ENCODE measurements at places on chromosomes 7 and 10.

DNA sequence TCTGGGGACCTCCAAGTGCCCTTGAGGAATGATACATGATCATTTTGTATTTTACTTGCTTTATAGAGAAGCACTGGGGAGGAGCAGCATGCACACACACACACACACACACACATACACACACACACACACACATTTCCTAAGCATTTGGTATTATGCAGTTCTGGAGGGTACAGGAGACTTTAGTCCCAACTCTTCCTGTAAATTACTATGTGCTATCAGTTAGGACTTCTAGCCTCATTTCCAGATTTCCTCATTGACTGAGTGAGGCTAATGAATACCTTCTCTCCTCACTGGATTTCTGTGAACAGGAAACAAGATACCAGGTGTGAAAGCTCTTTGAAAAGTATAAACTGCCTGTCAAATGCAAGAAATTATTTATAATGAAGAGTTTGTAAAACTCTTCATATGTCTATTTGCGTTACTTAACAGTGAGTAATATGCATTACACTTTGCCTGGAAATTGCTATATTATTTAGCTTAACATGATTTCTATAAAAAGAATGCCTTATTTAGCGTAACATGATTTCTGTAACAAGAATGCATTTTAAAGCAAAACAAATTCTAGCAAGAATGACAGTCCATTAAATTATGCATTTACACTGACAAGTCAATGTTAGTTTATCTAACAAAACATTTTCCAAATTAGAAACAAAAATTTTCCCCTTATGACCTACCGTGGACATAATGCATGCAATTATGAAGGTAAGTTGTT lies 34.2 kb downstream of the ACTA2 start:
- DNase-seq = no peak

GRCh38 chr10:58335306-58336005 lies 650 bp downstream of the UBE2D1 start:
- DNase-seq = no peak

DNA sequence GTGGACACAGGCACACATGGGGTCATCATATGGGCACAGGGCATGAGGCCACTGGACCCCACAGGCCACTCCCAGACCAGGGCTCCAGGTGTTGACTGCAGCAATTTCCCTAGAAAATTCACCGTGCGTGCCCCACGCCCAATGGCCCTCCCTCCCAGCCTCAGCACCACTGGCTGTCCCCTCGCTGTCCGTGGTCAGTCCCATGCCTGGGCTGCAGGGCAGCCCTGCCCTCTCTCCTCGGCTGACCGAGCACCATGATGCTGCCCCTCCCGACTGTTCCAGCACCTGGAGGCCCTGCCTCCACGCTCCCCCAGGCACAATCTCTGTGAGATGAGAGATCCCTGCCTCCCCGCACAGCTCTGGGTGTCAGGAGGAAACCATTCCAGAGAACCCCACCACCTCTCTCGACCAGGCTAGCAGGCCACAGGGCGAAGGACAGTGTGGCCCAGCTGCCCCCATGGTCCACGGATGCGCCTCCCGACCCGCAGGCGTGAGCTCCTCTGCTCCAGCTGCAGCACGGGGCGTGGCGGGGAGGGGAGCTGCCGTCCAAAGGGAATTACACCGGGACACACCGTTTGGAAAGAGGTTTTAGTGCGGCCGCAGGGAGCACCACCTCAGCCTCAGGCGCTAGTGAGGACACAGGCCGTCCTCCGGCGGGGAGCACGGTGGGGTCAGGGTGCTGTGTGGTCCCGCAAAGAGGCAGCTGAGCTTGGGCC lies 12.6 kb downstream of the NUDT1 start:
- DNase-seq = no peak

- no peak for DNase-seq
Observed at GRCh38 chr7:47724335-47724982, 142.5 kb upstream of the TNS3 start.

DNA sequence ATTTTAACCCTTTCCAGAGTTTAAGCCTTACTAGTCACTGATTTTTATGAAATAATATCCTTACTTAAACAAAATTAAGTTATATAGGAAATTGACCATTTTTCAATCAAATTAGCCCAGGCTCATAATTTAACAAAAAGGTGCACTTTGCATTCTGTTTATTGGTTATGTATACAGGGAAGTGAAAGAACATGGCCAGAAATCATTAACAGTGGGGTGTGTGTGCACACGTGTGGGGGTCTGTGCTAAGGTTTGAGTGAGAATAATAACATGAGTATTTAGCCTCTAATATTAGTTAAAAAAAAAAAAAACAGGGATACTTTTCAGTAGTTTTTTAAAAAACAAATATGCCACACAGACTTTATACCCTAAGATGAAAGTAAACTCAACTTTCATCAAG lies 510.5 kb upstream of the PFKP start:
- no peak for DNase-seq

GRCh38 chr10:70780370-70780760 lies 4.8 kb downstream of the TBATA start:
- no peak for DNase-seq

GRCh38 chr7:110058401-110058800 lies 1032.5 kb upstream of the LRRN3 start:
- no peak for DNase-seq

GRCh38 chr10:49226594-49226993 lies 38.4 kb upstream of the TMEM273 start:
- DNase-seq = no peak

GRCh38 chr7:137399827-137400823 lies 56.6 kb upstream of the PTN start:
- DNase-seq = no peak

DNA sequence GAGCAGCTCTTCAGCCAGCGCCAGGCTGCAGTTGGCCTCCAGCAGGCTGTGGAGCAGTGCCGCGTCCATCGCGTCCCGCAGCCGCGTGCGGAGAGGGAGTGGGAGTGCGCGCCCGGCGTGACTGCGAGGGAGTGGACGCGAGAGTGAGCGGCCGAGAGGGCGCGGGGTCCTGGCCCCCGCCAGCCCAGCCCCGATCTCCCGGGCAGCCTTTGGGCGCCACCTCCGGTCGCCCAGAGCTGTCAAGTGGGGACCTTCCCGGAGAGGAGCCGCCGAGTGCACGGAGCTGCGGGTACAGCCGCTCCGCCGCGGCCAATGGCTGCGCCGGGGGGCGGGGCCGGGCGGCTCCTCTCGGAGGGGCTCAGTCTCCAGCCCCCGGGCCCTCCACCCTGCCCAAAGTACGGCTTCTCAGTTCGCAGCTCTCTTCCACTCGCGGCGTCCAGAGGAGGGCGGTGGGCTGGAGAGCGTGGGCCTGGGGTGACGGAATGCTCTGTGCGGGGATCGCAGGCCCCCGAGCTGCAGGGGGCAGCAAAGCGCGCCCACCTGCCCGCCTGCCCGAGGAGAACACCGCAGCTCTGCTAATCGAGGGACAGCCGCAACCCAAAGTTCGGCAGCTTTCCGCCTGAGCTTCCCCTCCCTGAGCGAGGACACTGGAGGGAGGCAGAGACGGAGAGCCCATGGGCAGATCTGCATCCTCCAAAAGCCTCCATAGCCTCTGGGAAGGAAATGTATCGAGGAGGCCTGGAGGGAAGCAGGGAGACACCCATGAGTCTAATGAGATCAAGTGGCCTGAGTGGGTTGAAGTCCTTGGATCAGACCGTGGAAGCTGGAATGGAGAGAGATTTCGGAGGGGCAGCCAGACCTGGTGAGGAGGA lies at the start of gene CRHR2:
Gene CRHR2, minus strand, starts transcription at position 245 of the 872 bp plus-strand sequence. Its CDS starts 176 bp downstream, at position 69.
- peak; percentile 13 for DNase-seq

GRCh38 chr7:1806354-1806753 lies 136.3 kb downstream of the ELFN1 start:
- no peak for DNase-seq

DNA sequence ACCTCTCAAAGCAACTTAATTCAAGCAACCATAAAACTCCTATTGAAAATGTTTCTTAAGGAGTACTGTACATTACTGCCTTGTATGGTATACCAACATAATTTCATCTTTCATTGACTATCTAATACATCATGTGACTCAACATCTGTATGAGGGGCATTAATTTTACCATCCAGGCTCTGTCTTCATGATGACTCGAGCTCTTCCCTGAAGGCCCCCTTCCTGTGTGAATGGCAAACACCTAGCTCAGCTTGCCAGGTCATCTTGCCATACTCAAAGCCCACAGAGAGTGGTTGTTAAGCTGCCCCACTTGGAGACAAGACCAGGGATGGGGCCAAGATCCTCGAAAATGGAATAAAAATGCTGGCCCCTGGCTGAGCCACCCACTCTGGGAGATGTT lies 82.4 kb downstream of the SGMS1 start:
- no peak for DNase-seq

GRCh38 chr10:52053497-52053896 lies 260.6 kb upstream of the DKK1 start:
- DNase-seq = no peak

DNA sequence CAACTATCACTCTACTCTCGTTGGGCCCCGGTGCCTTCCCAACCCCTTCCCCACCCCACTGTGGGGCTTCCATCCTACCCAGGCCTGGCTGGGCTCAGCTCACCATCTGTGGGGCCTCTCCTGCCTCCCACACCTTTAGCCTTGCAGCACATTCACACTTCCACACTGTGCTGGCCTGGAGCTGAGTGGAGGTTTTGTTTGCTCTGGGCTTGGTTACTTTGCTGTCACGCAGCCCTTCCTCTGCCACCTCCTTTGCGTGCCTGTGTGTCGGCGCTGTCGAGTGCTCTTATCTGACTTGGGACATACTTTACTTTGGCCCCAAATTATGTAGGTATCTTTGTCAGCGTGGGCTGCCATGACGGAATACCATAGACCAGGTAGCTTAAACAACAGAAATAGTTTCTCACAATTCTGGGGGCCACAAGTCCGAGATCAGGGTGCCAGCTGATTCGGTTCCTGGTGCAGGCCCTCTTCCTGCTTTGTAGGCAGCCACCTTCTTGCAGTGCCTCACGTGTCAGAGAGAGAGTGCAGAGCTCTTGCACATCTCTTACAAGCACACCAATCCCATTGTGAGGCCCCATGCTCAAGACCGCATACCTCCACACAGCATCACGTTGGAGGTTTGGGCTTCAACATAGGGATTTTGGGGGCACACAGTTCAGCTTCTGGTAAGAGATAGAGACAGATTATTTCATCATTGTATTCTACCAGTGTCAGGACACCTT lies 89.0 kb downstream of the CUL1 start:
- no peak for DNase-seq

DNA sequence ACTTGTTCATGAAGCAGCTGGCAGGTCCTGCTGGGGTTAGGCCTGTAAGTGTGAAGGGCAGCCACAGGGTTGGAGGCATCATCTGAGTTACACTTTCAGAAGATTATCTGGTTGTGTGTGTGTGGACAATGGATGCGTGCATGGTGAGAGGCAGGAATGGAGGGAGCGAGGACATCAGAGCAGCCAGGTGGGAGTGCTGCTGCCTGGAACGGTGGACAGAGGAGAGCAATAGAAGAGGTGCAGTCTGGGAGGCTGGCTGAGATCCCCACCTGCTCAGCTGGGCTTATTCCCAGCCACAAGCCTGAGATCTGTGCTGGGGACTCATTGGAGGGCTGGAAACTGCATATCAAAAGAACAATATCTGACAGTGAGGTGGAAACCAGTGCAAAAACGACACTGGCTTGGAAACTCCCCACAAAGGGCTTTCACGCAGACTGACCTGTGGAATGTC lies 17.9 kb downstream of the ZNF488 start:
- DNase-seq = no peak

- DNase-seq = no peak
Observed at GRCh38 chr10:60573336-60573735, 183.7 kb upstream of the ANK3 start.

- DNase-seq = no peak
Observed at GRCh38 chr7:92671505-92672169, 81.4 kb upstream of the FAM133B start.

DNA sequence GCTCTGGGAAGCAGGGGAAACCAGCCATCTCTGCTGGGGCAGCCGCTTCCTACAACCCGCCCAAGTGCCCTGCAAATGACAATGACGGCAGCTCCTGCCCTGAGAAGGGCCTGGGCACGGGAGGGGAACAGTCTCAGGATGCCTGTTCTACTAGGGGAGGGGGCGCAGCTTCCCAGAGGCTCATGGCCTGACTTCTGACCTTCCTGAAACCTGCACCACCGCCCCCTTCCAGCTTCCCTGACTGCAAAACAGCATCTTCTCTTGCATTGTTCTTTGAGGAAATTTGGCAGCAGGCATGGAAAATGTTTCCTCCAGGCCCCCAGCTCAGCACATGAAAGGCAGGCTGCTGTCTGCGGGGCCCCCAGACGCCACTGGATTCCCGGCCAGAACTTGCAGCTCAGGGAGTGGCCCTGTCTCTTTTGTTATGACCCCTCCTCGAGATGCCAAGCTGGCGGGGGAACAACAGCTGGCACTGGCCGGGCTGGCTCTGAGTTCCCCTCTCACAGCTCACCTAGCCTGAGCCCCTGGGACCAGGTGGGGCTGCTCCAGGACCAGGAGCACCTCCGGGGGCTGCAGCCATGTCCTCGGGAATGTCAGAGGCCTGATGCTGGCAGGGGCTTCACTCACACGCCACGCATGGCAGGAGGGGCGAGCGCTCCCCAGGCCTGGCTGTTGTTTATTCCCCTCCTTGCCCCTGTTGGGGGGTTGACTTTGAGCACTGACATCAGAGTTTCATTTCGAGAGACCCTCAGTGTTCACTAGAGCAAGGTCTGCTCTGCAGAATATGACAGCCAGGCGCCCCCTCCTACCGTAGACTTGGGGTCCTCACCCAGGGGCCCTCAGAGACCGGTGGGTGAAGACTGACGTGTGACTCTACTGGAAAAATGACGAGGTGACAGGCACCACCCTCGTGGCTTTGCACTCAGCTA lies 62.7 kb downstream of the CALML3 start:
- DNase-seq = no peak

DNA sequence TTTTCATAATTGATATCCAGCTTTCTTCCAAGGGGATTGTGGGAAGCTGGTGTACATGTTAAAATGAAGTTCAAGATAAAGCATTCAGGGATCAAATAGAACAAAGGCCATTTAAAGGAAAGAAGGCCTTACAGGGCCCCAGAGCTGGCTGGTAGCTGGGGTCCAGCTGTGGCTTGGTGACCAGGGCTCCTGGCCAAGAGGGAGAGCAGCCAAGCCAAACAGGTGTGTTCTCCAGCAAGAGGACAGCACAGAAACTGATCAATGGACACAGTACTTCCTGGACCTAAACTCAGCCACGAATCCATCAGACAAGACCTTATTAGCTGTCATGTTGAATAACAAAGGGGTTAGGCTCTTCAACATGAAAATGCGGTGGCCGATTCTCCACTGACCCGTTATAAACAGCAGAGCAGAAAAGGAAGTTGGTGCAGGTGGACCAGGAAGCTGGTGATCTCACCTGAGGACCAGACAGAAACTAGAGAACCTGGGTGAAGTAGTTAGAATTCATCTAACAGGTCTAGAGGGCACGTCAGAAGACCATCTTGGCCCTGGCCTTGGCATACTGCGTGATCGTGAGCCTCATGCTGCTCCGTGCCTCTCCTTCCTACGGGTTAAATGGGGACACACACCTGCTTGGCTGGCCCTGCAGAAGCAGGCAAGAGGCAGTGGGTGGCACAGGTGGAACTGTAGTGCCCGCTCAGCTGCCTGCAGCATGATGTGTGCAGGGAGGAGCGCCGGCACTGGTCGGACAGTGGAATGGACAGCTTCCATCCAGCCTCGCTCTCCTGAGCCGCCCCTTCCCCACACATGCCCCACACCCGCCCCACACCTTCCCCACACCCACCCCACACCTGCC lies 53.8 kb downstream of the PARP12 start:
- DNase-seq = no peak

Data from stimulated activated CD4-positive, alpha-beta T cell treated with anti-CD3 and anti-CD28 coated beads, Interleukin-15, amount 100 ng/mL, for 1 hour (primary cell).